Stromal cell of bone marrow (primary cell): ENCODE measurements at places on chromosomes 7 and 10.
A peak's percentile ranks its signal among the peaks of the same experiment; 100 is the strongest.

DNA sequence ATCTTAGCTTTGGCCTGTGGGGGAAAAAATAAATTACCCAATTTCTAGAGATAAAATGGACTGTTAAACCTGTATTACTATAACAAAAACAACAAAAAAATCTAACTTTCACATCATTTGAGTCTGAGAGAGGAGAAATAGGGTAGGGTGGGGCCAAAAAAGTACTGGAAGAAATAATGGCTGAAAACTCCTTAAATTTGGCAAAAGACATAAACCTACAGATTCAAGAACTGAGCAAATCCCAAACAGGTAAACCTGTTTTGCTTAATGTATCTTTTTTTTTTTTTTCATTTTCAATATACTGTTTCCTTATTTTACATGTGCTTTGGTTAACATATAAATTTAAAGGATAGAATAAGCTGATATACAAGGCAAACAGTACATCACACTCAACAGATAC, 27.1 kb downstream of the SYPL1 start:
- DNase-seq = no peak

DNA sequence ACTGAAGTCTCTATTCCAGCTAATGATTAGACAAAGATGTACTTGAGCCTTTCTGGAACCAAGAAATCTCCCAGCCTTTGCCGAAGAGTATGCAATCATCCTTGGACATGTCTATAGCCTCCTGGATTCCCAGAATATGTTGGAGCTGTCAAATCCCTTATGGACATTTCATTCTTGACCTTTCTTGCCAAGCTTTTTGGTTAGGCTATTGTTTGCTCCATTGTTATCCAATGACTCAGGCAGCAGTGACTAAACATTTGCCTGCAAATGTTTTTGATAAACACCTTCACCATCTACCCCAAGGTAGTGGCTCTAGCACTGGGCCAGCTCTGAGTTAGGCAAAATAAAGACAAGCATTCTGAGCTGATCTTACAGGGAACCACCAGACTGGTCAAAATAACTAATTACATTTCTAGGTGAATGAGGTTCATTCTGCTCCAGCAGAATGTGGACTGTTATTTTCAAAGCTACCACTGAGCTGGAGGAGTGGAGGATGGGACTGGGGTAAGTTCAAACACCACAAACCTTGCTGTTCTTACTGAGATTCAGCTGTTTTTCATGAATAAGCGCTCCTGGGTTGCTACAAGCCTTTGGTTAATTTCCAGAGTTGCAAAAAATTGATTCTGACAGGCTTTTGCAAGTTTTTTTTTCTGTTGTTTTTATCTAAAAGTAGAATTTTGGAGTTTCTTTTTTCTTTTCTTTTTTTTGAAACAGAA, 81.0 kb downstream of the TMEM270 start:
- no peak for DNase-seq

DNA sequence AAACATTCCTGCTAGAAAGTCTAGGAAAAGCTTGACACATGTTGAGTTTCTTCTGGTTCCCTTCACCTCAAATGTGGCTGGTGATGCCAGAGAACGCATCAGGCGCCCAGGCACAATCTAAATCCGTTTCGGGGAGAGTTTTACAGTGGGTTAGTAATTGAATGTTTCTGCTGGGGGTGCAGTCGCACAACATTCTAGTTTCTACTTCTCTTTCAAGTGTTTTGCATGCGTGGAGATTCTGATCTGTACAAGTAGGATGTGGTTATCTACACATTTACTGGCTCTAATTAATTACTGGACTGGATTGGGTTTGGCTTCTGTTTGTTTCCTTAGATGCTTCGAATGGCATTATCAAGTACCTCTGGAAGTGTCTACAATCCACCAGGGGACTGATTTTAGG, 173.8 kb downstream of the TMEM26 start:
- no peak for DNase-seq

- DNase-seq = no peak
Observed at GRCh38 chr10:52030051-52030790, 283.9 kb upstream of the DKK1 start.

GRCh38 chr10:31739711-31740110, 188.9 kb downstream of the ARHGAP12 start:
- DNase-seq = peak; percentile 79

DNA sequence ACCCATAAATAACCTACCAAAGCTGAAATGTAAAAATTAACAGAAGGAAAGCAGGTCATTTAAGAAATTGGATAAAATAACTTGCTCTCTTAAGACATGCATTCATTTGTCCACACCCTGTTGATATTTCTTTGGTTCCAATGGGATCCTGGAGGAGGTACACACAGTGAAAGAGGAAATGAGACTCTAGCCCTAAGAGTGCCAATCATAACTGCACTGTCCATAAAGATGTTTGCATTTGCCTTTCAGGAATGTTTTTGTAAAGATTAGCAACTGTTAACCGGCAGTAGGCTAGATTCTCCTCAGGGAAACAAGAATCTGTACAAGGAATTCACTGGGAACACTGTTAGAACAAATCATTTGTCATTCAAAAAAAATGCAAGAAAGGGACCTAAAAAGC, 61.0 kb downstream of the MEOX2 start:
- DNase-seq = peak; percentile 65

- DNase-seq = no peak
Observed at GRCh38 chr7:18345641-18346234, 149.8 kb upstream of the HDAC9 start.

DNA sequence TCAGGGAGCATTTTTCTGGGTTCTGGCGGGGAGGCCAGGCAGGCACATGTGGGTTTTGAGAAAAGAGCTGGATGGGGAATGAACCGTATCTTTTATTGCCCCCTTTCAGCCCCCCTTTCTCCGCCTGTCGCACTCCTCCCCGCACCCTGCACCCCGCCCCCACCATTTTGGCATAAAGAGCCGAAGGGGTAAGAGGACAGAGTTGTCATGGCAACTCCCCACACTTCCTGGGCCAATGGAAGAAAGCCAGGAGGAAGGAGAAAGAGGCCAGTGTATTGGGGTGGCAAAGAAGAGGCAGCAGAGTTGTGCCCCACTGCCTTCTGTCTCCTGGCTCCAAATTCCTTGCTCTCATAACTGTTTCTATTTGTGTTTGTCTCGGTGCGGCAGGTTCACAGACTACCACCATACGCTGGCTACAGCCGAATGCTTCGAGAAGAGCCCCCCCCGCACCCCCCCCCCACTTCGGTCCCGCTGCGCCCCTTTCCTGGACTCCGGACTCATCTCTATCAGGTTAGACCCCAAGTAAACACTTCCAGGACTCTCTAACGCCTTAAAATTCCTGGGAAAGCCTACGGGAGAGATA, 3.4 kb downstream of the KCNIP2 start:
- no peak for DNase-seq

DNA sequence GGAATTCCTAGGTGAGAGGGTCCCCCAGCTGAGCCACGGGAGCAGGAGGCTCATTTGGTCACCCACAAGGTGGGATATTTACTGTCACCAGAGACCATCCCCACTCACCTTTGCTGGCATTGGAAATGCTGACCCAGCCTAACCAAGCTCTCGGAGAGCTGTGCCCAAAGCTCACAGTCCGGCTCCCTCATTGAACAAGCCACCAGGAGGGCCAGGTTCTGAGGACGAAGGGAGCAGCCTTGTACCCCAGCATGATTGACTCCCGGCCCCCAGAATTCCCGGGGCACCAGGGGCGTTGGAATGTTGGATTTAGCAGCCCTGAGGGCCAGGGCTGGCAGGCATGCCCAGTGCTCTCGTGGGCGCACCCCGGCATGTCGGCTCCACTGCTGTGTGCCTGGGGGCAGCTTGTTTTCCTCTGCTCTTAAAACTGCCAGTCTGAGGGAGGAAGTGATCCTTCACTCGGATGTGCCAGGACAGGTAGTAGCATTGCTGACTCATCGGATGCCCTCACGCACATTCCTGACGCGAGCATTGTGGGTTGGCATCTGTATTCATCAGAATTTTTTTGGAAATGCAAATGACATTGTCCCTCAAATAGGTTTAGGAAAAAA, 23.3 kb downstream of the CLIP2 start:
- DNase-seq = no peak

DNA sequence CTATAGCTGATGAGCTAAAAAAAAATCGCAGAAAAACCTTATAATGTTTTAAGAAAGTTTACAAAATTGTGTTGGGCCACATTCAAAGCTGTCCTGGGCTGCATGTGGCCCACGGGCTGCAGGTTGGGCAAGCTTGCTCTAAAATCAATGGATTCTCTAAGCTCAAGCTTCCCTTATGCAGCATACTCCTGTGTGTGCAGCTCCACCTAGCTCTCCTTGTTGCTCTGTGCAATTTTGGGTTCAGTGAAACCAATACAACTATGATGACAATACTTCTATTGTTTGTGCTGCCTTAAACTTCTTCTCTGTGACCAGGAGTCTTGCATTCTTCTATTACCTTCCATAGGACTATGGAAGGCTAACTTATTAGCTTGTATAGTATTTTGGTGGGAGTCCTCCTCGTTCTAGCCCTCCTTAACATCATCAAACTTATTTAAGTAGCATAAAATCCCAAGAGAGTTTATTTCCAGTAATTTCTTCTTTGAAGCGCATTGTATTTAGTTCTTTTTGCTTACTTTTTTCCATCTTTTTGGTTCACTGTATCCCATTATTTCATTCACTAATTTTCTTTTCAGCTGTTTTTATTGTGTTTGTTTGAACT, 170.9 kb upstream of the SMIM30 start:
- peak; percentile 46 for DNase-seq

DNA sequence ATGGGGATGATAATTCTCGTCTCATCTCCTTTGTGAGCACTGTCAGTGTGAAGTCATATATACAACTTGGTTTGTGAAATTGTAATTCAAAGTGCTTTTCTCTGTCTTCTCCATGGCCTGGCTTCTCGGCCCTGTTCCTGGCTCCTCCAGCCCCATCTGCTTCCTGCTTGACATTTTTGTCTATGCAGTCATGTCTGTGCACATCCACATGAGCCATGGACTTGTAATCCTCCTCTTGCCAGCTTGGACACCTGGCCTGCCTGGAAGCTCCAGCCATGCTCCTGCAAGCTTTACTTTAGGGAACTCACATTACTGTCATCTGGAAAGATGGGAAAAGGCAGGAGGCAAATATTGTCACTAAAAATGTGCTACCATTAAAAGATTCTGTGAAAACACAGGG, 576.0 kb upstream of the DPP6 start:
- DNase-seq = no peak

GRCh38 chr10:96585736-96586418, 935 bp downstream of the TM9SF3 start:
- no peak for DNase-seq

GRCh38 chr10:1278306-1278705, 222.1 kb downstream of the WDR37 start:
- no peak for DNase-seq

DNA sequence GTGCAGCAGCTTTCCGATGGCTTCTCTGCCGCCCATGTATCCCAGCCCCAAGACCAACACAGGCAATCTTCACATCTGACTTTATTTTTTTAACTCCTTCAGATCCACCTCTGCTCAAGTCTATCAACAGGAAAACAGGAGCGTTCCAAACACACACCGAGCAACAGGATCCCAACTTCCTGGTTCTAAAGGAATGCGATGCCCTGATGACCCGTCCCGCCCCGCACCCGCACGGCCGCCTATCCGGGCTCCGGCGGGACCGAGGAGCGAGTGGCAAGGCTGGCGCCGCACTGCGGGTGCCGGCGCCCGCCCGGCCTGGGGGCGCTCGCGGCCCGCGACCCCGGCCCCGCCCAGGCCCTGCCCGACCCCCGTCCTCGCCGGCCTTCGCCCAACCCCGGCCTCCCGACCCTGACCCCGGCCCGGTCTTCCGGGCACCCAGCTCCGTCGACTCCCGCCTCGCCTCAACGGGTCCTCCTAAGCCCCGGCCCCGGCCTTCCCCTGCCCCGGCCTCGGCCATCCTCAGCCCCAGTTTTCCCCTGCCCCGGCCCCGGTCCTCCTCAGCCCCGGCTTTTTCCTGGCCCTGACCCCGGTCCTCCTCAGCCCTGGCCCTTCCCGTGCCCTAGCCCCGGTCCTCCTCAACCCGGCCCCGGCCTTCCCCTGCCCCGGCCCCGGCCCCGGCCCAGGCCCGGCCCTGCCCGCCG, 730 bp downstream of the LARP4B start:
- DNase-seq = no peak

DNA sequence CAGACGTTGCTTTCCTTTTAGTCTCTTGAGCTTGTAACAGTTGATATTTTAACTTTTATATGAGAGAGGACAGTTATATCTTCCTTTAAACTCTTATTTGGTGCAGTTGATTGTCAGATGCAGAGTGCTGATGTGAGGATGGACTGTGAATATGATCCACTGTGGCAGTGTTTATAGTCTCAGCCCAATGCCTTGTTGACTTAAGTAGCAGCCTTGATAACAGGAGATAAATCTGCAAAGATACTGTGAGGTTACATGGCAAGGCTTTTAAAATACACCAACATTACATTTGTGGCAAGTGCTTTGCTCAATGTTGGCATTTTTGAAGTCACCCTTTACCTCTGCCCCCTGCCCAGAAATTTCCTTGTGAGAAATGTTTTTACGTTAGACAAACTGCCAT, 206.7 kb downstream of the AUTS2 start:
- no peak for DNase-seq

DNA sequence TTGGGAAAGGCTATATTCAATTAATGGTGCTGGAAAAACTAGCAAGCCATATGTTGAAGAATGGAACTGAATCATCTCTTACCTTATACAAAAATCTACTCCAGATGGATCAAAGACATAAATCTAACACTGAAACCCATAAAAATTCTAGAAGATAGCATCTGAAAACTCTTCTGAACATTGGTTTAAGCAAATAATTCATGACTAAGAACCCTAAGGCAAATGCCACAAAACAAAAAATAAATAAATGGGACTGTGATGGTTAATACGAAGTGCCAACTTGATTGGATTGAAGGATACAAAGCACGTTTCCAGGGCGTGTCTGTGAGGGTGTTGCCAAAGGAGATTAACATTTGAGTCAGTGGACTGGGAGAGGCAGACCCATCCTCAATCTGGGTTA, 1130.0 kb downstream of the DNAJB9 start:
- no peak for DNase-seq

DNA sequence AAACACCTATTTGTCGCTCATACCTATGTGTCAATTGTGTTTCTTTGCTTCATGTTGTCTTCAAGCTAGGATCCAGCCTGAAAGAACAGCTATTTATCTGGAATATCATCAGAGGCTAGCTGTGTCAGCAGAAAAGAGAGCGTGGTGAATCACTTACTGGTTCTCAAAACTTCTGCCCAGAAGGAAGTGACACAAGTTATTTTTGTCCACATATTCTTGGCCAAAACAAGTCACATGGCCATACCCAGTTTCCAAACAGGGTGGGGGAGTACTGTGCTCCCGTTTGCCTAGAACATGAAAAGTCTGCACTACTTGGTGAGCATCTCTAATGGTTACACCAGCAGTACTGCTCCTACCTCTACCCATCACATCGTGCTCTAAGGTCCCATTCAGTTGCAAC, 160.9 kb upstream of the CSTF2T start:
- DNase-seq = peak; percentile 90

- no peak for DNase-seq
Observed at GRCh38 chr10:95220539-95220938, 26.5 kb downstream of the ACSM6 start.

DNA sequence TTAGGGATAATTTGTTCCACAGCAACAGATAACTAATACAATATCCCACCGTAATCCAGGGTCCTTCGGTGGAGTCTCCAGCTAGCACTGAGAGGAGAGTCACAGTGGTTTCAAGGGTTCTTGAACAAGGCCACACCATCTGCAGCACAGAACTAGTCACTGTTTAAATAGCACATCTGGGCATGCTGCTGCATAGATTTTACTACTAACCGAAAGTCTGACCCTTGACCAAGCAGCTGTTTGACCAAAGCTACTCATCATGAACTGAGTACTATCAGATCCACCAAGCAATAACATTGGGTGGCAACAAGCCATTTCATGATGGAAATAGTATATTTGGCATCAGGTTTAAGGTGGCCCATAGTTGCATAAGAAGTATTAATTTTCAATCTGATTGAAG, 53.2 kb downstream of the ANKMY2 start:
- DNase-seq = no peak

- no peak for DNase-seq
Observed at GRCh38 chr10:118256825-118257570, 85.1 kb downstream of the FAM204A start.
